ENCODE measurements at places on chromosomes 6 and 20.

DNA sequence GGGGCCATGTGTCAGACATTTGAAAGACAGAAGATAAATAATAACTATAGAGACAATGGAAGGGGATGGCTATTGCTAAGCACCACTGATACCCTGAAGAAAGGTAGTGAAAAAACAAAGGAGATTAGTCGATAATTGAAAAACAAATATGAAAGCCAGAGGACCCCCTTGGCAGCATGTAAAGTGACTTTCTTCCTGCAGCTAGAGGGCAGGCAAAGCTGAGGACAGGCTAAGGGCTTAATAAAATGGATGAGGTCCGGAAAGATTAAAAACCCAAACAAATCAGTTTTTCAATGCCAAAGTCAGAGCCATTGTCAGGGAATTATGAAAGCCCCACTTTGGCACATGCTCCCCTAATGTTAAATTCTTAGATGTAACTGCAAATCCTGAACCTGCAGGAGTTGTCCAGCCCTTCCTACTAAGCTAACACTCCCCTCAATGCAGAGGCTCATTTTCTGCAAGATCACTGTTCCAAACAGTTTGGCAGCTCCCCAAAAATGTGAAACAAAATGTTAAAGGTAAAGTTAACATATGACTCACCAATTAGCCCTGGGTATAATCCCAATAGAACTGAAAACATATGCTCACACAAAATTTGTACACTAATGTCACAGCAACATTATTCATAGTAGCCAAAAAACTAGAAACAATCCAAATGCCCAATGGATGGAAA is 1177.9 kb downstream of the GRIK2 start:
- no peak for DNase-seq

- DNase-seq: no peak
Measured at GRCh38 chr20:37687478-37687805, 6.4 kb upstream of the CTNNBL1 start.

- peak; percentile 52 for DNase-seq
Measured at GRCh38 chr6:30113003-30113759, at the start of gene TRIM31. Gene TRIM31, minus strand, starts transcription at chr6:30113090. Its CDS starts 285 bp downstream, at chr6:30112805.

GRCh38 chr6:75620381-75621304 is 19.0 kb downstream of the SENP6 start:
- no peak for DNase-seq

DNA sequence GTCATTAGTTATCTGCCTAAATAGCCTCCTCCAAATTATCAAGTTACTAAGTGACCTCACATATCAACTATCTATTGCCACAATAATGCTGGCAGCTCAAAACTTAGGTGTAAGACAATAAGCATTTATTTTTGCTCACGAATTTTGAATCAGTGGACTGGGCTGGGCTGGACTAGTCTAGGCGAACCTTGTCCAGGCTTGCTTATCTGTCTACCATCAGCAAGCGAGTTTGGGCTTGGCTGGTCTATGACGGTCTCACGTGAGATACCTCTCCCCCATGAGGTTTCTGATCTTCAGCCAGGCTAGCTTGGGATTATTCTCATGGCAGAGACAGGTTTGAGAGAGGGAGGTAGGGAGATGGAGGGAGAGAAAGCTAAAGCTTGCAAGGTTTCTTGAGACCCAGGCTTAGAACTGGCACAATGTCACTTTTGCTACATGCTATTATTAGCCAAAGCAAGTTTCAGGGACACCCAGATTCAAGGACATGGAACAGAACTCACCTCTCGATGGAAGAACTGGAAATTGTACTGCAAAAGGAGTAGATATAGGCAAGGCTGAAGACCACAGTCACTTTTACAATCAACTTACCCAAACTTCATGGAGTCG is 80.9 kb downstream of the WASF1 start:
- DNase-seq: no peak

DNA sequence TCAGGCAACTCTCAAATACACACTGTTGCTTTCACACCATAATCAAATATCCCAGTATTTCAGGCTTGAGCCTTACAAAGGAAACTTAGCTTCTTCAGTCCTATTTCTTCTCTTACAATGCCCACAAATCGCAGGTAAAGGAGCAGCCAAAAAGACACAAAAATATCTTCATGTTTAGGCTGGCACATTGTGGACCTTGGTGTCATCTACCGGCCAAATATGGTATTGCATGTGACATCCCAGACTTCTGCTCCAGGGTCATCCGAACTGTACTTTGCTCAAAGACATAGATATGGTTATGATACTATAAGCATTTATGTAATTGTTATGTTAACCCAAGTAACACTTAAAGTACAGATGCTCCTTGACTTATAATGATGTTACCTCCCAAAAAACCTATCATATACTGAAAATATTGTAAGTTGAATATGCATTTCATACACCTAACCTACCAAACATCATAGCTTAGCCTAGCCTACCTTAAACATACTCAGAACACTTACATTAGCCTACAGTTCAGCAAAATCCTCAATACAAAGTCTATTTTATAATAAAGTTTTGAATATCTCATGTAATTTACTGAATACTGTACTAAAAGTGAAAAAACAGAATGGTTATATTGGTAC is 4.6 kb downstream of the OR2H2 start:
- peak; percentile 72 for DNase-seq

GRCh38 chr6:26103141-26103769 is 16.0 kb downstream of the HFE start:
- no peak for DNase-seq

DNA sequence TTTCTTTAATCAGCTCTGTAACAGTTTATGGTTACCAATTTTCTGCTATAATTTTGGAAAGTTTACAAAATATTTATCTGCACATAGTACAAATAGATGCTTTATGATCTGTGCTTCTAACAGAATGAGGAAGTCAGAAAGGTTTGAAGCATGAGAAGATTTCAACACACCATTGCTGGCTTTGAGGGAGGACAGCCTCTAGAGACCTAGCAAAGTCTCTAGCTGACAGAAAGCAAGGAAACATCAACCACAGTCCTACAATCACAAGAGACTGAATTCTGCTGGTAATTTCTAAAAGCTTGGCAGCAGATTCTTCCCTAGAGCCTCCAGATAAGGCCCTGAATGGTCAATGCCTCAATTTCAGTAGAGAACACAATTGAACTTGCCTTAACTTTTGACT is 750.8 kb upstream of the SLC35B3 start:
- DNase-seq: no peak

DNA sequence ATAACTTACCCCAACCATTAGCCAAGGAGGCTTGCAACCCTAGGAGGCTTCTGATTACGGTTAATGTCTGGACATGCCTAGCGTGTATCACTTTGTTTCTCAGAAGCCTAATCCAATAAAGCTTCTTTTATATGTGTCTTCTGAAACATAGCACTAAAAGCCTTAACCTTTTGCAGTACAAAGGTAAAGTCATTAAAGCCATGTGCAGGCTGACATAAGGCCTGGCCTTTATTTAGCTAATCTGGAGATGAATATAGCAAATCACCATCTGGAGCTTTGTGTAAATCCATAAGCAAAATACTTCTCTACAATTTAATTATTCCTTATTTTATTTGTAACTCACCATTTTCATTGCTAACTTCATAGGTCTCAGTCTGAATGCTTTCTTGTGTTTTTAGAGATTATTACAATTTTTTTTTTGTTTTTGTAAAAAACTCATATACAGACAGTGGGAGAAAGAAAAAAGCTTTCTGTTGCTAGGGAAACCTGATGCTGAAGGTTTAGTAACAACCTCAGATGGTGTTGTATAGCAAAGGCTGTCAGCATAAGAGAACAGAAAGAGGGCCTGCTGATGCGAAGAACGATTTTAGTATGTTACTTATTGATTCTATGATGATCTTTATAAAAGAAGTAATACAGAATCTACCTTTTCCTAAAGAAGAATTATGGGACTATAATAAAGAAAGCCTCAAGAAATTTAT is at the start of gene EYS:
Gene EYS, minus strand, starts transcription at position 101 of the 701 bp plus-strand sequence. CDS start 211,816 bp downstream, outside the sequence.
- no peak for DNase-seq

- DNase-seq: no peak
Measured at GRCh38 chr6:69106511-69106910, 471.4 kb downstream of the ADGRB3 start.

GRCh38 chr6:18410412-18410811 is 23.3 kb downstream of the RNF144B start:
- DNase-seq: no peak

GRCh38 chr6:144481527-144481926 is 196.4 kb downstream of the UTRN start:
- no peak for DNase-seq

- DNase-seq: no peak
Measured at GRCh38 chr6:118630923-118631322, 20.5 kb downstream of the CEP85L start.

DNA sequence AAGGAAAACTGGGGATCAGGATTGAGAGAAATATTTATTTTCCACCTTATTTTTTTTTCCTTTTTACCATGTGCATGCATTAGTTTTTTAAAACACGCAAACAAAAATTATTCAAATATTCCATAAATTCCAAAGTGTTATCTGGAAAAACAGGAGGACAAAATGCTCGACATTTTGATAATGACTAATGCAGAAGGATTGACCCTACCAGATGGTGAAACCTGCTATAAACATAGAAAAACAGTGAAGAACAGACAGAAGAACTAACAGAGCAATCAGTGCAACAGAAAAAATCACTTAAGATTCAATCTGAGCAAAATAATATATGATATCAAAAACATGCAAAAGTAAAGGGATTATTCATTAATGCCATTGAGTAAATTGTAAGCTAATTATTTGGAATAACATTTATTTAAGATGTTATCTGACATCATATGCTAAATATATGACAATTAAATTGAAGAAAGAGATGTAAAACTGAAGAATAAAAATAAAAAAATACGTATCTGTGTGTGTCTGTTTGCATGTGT is 218.4 kb downstream of the LMBRD1 start:
- DNase-seq: no peak

DNA sequence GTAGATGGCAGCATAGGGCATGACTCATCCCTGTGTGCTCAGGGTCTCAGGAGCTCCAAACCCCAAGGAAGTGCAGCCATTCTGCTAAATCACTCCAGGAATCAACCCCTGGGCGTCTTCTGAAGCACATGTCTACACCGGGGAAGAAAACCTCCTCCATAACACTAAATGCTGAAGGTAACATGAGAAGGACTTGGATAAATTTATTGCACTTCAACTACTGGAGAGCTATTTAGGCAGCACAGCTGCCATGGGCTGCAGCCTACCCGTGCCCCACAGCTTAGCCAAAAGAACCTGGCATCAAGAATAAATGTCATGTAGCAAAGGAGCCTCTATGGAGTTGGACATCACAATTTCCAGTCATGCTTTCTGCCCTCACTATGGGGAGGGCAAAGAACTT is 152.4 kb upstream of the PROKR2 start:
- DNase-seq: no peak

GRCh38 chr6:46333481-46333880 is 157.8 kb downstream of the RCAN2 start:
- no peak for DNase-seq

DNA sequence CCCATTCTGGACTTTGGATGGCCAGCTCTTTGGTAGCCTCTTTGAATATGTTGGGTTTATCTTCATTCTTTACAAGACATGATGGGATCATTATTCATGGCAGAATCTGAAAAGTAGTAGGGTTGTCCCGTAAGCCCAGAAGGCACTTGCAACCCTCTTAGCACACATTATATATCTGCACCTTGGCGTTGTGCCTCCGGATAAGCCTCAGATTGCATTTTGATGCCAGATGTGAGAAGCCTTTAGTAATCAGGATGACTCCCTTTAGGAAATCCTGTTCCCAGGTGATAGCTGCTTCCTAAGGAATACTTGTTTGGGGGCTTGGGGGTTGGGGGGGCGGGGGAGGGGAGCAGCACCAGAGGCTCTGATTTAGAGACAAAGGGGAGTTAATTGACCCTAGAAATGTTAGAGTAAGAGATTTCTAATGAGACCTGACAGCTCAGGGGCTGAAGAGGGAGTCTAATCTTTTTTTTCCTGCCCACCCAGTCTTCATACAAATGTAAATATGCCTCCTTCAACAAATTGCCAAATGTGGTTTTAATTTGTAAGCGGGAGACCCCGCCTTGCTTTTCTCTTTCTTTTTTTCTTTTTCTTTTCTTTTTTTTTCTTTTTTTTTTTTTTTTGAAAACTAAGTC is 55.1 kb downstream of the JAG1 start:
- DNase-seq: no peak

- DNase-seq: peak; percentile 28
Measured at GRCh38 chr20:37053230-37053950, 42.4 kb downstream of the RBL1 start.

DNA sequence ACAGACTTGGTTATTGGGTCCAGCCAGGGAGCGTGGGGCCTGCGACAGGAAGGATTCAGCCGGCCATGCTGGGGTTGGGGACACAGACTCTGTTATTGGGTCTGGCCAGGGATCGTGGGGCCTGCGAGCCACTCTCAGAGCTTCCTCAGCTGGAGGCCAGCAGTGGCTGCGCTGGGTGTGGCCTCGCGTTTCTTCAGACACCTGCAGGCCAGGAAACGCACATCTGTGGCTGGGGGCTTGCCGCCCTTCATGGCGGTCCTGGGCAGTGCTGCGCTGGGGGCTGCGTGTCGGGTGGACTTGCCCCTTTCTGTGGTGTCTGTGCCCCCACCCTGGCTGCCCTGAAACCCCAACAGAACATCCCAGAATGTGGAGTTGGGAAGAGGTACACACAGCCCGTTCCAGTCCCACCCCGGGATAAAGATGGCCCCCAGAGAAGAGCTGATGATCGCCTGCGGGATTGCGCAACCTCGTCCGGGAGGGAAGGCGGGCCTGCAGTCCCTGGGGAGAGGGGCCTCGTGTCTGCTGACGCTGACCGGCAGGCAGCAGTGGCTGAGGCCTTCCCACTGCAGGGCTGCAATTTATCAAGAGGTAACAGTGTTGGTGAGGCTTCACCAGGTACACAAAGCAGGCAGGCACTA is 16.9 kb upstream of the MTG2 start:
- DNase-seq: no peak

DNA sequence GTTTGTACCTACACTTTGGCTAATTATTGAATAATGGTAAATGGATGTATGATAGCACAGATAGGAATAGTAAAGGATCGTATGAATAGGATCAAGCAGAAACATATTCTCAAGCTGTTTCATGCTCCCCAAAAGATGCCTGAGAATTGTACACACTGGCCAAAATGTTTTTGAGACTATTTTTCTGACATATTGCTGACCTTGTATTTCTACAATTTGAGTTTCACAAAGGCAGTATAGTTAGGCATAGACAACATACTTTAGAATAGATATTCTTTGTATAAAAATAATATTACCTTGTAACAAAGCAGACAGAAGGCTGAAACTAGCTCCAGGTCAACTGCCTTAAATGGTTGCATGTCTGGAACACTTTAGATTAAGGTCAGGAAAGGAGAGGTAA is 598.4 kb downstream of the COL12A1 start:
- no peak for DNase-seq

DNA sequence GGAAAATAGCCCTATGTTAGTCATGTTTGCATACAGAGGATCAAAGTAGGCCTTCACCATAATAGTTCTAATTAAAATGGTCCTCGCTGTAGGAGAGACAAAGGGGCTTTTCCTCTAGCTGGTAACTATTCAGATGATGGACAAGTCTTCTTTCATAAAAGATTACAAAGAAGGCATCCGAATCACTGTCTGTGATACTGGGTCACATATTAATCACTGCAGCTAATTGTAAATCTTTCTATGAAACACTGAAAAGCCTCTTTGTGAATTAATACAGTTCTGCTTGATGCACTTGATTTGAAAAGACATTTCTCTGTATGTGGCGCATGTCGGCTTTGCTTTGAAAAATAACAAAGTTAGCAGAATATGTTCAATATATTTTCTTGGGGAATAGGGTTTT is 520.8 kb downstream of the KIF16B start:
- no peak for DNase-seq

All from inflammatory macrophage treated with lipopolysaccharide for 1 hour (primary cell).